Activated T-cell treated with anti-CD3 and anti-CD28 coated beads for 48 hours (primary cell): ENCODE measurements at places on chromosomes 2 and 18.

DNA sequence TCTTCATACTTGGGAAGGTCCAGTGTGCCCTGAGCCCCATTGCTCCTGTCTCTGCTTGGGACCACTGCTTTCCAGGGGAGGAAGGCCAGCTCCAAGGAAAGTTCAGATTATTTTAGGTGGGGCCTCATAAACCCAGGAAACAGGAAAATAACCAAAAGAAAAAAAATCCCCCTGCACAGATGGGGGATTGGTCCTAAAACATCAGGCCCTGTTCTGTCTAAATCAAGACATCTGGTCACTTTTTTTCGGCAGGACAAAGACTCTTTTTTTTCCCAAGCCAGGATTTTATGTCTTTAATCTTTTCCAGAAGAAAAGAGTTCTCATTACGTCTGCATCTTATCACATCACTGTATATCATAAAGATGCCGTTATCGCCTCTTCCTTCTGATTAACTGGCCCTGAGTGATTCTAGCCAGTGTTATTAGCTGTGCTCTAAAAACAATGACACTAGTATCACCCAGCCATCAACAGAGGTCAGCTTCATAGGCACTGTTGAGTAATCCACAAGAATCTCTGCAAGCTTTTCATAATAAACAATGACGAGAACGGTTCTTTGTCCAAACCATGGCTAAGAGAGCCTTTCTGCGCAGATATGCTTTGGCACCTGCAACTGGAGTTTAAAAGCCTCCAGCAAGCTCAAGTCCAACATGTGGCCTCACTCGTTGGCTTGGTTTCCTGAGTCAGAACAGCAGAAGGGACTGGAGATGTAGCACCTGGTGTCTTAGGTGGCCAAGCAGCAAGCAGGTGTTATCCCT is 138.2 kb downstream of the VAPA start:
- DNase-seq, result no peak

- no peak for DNase-seq
These were observed 155.8 kb downstream of the TDRD15 start for GRCh38 chr2:21279525-21279924.

DNA sequence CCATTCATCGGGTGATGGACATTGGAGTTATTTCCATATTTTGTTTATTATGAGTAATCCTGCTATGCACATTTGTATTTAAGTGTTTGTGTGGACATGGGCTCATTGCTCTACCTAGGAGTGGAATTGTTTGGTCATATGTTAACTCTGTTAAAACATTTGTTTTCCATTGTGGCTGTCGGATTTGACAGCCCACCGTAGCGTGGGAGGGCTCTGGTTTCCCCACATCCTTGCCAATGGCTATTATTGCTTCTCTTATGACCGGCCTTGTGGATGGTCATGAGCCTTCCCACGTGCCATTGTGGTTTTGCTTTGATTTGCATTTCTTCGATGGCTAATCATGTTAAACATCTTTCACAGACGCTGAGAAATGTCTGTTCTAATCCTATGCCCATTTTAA is 92.0 kb downstream of the ZNF236 start:
- DNase-seq, result no peak

DNA sequence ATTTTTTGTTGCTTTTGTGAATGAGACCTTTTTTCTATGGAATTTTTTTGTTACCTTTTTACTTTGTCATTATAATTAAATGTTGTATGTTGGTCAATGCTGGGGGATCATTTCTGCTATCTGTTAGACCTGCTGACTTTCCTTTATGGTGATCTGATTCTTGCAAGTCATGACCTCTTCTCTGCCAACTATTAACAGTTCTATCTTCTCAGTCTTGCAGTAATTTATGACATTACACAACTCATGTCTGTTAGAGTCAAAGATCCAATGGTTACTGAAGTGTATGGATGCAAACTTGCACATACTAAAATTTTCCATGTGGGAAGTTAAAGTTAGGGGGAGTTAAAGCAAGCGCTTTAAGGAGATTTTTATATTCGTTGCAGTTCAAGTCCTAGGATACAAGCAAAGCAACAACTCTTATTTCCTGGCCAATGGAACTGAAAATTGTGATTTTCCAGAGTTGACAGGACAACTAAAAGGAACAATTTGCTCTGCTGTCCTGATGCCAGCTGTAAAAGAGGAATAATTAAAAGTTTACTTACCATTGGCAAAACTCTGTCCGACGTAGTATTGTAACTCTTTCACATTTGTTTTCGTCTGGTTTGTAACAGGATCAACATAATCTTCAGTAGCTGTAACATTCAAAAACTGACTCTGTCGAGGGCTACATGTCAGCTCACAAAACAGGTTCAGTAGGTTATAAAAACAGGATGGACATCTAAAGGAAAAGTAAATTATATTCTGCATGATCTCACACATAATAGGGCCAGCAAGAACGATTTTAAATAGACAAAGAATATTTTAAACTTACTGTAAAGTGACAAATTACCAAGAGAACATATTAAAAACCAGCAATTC is 17.8 kb downstream of the NPC1 start:
- no peak for DNase-seq

GRCh38 chr2:246489-247144 is 17.2 kb downstream of the SH3YL1 start:
- DNase-seq, result no peak

- no peak for DNase-seq
These were observed 49.1 kb downstream of the GREB1L start for GRCh38 chr18:21291106-21291505.

DNA sequence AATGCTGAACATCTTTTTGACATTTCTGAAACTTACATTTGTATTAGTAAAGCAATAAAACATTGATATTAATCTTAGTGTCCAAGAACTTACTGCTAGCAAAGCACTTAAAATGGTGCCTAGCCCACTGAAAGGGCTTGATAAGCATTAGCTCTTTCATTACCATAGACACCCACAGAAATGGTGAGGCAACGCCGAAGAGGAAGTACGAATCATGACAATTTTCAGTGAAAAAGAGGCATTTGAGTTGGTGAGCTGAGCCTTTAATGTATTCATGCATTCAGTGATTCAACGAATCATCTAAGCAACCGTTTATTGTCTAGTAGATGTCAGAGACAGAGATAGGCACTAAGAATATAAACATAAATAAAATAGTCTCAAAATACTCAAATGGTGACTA is 101.1 kb downstream of the PIGN start:
- no peak for DNase-seq

DNA sequence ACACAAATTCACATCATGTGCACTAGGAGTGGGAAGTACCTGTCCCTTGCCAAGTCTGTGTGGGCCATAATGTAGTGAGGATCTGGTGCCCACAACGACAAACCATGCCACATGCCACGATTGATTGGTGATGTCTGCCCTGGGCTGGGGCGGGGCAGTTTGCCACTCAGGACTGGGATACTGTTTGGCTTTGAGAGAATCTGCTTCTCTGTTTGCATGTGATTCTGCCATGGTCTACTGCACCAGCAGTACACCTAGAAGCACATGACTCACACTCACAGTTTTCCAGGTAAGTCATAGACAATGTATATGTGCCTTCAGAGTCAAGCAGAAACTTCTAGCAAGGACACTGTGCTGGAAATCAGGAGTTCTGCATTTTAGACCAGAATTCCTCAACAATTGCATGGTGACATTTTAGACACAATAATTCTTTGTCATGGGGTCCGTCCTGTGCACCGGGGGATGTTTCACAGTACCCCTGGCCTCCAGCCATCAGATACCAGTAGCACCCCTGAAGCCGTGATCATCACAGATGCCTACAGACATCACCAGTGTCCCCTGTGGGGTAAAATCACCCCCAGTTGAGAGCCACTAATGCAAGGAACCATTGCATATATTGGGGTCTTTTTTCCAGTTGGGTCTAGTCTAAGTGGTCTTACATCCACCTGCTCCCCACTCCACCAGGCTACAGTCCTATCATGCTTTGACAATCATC is 278.3 kb downstream of the EIPR1 start:
- no peak for DNase-seq

- DNase-seq, result no peak
These were observed 489.3 kb downstream of the ZNF516 start for GRCh38 chr18:76005632-76006208.

GRCh38 chr18:610214-610928 is 13.6 kb downstream of the CLUL1 start:
- DNase-seq, result no peak

DNA sequence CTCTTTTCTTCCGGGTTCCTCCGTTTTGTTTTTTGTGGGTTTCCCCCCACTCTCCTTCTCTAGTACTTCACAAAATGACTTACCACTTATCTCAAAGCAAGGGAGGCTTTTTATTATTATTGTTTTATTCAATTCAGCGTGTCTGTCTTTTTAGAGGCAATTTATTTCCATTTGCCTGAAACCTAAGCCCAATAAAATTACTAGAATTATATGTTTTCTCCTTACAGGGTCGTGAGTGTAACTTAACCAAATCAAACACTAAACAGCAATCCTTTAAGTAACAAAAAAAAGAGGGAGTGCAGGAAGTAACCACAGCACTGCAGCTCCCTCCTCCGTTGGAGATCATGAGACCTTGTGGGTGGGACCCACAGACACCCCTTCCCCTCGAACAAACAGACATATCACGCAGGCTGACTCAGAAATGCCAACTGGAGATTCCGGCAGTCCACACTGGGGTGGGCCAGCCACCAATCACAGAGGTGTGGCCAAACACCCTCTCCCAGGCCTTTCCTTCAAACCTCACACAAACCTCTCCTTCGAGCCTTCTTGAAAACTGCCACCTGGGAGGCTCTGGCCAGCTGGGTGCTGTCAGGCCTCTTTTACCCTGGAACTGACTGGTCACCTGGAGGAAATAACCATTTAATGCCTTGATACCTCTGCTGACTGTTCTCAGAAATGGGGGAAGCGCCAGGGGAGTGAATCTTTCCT is 207.1 kb upstream of the SMAD2 start:
- DNase-seq, result no peak

GRCh38 chr2:75065402-75066008 is 107.1 kb downstream of the POLE4 start:
- DNase-seq, result no peak

DNA sequence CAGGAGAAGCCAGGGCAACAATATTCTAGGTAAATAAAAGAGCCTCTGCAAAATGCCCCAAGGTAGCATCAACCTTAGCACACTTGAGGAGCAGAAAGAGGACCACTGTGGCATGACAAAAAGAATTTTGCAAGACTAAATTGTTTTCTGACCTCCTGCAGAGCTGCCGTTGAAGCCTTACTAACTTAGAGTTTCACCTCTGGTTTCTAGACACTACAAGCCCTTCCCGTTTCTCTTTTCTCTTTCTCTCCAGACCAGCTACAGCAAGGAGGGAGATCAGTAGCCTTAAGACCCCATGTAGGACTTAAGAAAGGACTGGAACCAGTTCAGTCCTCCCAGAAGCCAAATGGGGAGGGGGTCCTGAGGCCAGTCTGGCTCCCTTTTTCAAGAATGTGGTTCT is 73.3 kb upstream of the SP3 start:
- no peak for DNase-seq

- no peak for DNase-seq
These were observed 404.1 kb upstream of the ACVR2A start for GRCh38 chr2:147440734-147441133.

DNA sequence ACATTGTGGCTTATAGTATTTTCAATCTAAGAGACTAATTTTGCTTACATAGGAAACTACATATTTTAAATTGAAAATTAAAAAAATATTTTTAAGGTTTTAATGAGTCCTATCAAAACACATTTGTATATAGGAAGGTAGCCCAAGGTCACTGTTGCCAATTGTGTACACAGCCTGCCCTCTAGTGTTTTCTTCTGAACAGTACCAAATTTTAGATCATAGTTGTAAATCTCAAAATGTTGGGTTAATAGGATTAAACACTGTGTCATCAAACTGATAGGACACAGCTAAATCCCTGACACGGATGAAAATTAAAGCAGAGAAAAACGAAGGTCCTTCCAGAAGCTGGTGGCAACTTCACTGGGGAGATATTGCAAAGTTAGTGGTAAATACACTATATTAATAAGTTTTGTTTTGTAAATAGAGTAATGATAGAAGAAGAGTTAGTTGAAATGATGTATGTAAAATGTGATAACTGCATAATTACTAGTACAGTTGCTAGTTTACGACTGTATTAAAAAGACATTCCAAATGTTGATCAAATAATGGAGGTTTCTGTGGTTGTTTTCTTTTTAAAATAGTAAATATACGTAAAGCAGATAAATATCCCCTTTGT is 19.7 kb downstream of the CLUL1 start:
- DNase-seq, result no peak

GRCh38 chr2:47061944-47062678 is 93.0 kb downstream of the STPG4 start:
- DNase-seq, result no peak

DNA sequence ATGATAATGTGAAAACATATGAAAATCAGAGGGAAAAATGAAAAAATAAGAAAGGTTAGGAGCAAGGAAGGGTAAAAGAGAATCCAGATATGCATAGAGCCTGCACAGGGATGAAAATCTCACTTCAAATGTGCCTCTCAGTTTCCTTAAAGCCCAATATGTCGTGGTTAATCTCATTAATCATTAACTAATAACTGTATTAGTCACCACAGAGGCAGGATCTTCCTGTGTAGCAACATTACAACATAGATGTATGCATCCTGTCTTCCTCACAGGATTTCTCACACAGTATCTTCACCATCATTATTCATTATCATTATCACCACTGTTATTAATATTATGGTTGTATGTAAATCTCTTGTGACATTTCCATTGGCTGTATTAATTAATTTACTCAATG is 361.2 kb upstream of the SOX11 start:
- DNase-seq, result no peak

DNA sequence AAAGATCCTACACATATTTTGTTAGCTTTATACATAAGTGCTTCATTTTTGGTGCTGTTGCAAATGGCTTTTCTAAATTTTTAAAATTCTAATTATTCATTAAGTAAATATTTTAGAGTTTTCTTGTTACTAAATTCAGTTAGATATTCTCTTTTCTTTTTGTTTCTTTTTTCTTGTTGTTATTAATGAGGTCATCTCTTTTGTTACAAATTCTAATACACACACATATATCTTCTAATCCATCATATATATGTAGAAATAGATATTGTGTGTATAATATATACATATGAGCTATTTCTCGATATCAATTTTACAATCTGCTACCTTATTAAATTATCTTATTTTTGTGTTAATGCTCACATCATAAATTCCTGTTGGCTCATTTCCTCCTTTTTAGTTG is 255.9 kb downstream of the GALR1 start:
- no peak for DNase-seq

- no peak for DNase-seq
These were observed 5.3 kb upstream of the TLK1 start for GRCh38 chr2:171165967-171166327.

- DNase-seq, result no peak
These were observed 370.4 kb downstream of the CLIP4 start for GRCh38 chr2:29485631-29486030.

GRCh38 chr2:41922177-41922576 is 125.6 kb upstream of the PKDCC start:
- no peak for DNase-seq
